Stimulated activated CD8-positive, alpha-beta memory T cell treated with anti-CD3 and anti-CD28 coated beads, Interleukin-7, amount 100 ng/mL, for 1 hour (primary cell): ENCODE measurements at places on chromosomes 13 and 19.

DNA sequence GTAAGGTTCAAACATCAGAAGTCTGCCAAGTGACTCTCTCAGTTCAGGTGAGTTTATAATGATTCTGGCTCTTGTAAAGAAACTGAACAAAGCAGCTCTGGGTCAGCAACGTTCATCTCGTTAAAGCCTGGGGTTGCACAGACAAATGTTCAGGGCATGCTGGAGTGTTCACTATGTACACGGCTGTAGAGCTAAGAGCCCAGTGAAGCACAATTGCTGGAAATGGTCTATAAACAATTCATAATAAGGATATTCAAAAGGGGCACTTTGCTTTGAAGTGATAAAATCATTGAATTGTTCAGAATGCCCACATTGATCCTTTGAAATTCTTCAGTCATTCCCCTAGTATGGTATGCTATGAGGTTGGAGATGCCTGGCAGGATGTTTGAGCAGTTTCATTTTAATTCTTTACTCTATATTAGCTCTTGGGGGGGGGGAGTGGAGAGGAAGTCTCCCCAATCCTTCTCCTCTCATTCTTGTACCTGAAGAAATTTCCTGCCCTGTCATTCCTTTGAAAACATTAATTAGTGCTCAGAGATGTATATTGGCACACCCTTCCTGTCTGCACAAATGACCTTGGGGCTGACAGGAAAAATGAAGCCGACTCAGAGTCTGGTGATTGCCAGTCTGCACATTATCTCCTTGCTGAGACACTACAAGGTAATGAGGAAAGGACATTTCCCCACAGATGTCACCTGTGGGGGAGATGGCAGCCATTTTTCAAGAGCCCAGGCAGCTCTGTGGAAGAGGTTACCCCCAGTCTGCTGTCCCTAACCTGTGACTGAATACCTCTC lies 145.5 kb downstream of the DLEU7 start:
- no peak for DNase-seq

DNA sequence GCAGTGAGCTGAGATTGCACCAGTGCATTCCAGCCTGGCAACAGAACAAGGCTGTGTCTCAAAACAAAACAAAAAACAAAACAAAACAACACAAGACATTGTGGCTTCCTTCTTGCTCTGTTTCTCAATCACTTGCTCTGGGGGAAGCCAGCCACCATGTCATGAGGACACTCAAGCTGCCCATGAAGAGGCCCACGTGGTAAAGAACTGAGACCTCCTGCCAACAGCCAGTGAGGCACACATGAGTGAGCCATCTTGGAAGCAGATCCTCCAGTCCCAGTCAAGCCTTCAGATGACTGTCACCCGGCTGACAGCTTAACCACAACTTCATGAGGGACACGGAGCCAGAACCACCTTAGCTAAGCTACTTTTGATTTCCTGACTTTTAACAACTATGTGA lies 25.2 kb downstream of the CPT1C start:
- no peak for DNase-seq

GRCh38 chr13:39327172-39327479 lies 275.9 kb downstream of the LHFPL6 start:
- DNase-seq: no peak

DNA sequence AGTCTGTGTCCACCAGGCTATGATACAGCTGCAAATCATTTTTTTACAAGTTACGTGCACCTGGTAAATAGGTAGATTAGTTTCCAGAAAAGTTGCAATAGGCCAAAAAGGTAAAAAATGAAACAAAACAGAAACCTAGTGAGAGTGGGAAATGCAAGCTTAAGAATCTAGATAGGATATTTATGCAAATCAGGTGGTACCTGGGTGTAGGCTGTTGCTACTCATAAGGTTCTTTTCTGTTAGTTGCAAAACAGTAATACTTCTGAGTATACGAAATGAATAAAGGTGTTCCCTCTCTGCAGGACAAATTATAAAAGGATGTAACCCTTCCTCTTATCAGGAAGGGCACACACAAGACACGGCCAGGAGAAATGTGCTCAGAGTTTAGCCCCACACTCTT lies 97.9 kb downstream of the UGGT2 start:
- no peak for DNase-seq

DNA sequence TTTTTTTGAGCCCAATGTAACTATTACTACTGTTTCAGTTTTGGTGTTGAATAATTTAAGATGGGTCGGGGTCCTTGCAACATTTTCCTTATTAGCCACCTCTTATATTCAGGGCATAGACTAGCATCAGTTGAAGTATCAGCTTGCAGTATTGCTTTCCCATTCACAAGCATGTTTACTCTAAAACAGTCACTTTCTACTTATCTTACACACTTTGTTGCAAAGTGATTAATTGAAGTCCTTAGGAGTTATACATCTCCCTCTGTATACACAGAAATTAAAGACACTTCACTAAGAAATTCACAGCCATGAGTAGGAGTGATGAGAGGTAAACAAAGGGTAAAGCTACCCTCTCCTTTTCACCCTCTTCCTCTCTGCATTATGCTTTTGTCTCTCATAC lies 27.6 kb downstream of the SLAIN1 start:
- no peak for DNase-seq

DNA sequence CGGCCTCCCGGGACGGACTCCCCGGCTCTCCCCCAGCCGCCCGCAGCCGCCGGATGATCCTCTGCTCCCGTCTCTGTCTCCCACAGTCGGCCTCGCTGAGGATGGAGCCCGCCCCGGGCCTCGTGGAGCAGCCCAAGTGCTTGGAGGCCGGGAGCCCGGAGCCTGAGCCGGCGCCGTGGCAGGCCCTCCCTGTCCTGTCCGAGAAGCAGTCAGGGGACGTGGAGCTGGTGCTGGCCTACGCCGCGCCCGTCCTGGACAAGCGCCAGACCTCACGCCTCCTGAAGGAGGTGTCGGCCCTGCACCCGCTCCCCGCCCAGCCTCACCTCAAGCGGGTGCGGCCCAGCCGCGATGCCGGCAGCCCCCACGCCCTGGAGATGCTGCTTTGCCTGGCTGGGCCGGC lies 6.8 kb downstream of the ADAT3 start:
- no peak for DNase-seq

- DNase-seq: no peak
These were observed 557.2 kb downstream of the KCTD12 start for GRCh38 chr13:76329004-76329403.

- no peak for DNase-seq
These were observed 36.3 kb downstream of the MICU2 start for GRCh38 chr13:21567714-21568113.

GRCh38 chr13:28349371-28349770 lies 145.6 kb downstream of the FLT1 start:
- no peak for DNase-seq

GRCh38 chr19:40933025-40933424 lies 51.0 kb upstream of the CYP2A7 start:
- DNase-seq: no peak
